ENCODE measurements at places on chromosomes 2 and 18.

DNA sequence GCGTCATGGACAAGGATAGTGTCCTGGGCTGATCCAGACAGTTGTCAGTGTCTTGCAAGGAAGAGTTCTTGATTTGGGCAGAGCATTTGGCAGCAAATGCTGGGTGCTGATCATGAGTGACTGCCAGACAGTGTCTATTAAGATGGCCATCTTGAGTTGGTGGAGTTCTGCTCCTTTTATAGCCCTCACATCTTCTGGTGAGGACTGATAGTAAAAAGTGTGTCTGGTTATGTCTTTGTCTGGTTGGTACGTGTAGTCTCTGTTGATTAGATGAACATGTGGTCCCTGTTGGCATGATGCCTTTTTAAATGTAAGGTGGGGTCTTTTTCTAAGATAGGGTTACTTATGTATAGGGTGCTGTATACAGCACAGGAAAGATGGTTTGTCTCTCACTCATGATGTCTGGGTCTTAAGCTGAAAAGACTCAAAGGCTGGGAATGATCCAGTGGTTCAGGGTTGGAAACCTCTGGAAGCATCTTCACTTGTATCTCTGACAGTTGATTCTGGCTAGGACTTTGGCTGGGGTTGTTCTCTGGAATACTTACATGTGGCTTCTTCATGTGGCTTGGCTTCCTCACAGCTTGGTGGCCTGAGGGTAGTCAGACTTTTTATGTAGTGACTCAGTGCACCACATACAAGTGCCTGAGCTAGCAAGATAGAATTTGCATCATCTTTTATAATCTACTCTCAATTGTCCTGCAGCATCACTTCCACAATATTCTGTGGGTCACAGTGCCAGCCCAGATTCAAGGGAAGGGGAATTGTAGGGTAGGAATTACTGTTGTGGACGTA is 11.8 kb downstream of the MTX2 start:
- H3K27ac ChIP-seq, result no peak overlapping the region
- no peaks in the 10 kb centered on the region for H3K27me3 ChIP-seq
- H3K4me1 ChIP-seq, result no peaks in the 10 kb centered on the region
- no peak for DNase-seq

DNA sequence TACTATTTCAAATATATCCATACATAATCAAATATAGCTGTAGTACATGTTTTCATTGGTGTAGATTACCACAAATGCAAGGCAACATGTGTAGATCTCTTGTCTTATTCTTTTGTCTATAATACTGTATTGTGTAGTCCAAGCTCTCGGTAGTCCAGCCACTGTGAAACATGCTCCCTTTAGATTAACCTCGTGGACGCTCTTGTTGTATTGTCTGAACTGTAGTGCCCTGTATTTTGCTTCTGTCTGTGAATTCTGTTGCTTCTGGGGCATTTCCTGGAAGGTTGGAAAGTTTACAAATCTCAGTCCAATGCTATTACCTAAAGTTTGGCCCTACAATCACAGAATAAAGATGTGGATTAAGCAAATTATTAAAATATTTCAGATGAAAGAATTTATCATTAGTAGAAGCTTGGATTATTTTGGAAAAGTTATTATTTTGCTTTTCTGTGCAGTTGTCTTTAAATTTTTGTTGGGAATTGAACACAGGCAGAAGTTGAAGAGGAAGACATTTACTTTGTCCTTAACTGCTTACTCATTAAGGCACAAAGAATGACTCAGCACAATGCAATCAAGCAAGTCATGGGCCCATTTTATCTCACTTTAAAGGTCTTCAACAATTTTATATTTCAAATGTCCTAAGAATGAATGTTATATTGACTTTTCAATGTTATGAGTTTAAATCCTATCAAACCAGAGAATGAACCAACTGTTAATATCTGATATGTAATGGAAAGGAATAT is 103.4 kb upstream of the CAVIN2 start:
- no peaks in the 10 kb centered on the region for H3K27me3 ChIP-seq
- H3K36me3 ChIP-seq, result no peaks in the 10 kb centered on the region
- H3K4me1 ChIP-seq, result no peaks in the 10 kb centered on the region
- DNase-seq, result no peak
- H3K4me3 ChIP-seq, result no peak overlapping the region
- no peak overlapping the region for H3K27ac ChIP-seq

GRCh38 chr2:217638031-217638430 is 364.8 kb downstream of the TNS1 start:
- no peaks in the 10 kb centered on the region for H3K4me1 ChIP-seq
- H3K36me3 ChIP-seq, result no peaks in the 10 kb centered on the region
- H3K27ac ChIP-seq, result no peak overlapping the region
- no peaks in the 10 kb centered on the region for H3K27me3 ChIP-seq
- no peak for DNase-seq

GRCh38 chr2:141927536-141927935 is 203.3 kb downstream of the LRP1B start:
- H3K36me3 ChIP-seq, result no peaks in the 10 kb centered on the region
- H3K27ac ChIP-seq, result no peak overlapping the region
- DNase-seq, result no peak
- no peak overlapping the region for H3K4me3 ChIP-seq
- H3K27me3 ChIP-seq, result no peaks in the 10 kb centered on the region
- no peaks in the 10 kb centered on the region for H3K4me1 ChIP-seq

DNA sequence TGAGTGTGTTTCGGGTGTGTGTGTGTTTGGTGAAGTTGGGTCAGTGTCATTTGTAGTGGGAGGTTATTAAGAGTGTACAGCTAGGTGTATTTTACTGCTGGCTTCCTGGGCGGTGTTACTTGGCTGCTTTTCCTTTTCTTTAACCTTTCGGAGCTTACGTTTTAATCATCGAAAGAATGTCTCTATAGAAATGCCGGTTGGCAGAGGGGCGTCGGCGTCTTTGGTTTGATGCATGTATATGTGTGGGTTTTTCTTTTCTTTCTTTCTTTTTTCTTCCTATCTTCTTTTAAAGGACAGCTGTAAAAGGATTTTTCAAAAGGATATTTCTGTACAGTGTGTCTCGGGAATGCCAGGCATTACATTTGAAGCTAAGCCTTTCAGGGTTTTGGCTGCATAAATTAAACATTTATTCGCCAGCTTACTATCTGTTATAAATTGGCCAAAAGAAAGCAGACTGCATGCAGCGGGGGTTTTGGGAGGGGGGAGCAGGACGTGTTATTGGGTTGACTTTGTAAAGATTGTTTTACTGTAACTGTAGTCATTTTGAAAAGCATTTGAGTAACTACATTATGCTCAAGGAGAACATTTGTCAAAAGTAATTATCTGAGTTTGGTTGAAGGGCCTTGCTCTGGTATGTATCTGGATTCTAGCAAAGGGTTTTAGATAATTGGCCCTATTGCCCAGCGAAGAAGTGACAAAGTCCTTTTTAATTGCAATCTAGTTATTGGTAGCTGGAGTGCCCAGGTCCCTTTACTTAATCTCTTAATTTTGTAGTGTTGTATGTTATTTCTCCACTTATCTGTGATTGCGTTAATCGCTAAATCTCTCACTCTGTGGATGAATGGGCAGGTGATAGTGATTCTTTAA is 1.6 kb downstream of the ASXL3 start:
- no peak for DNase-seq
- no peaks in the 10 kb centered on the region for H3K4me1 ChIP-seq
- no peaks in the 10 kb centered on the region for H3K36me3 ChIP-seq
- peak overlapping the region; percentile 81 for H3K27ac ChIP-seq
- peak overlapping the region; percentile 68 for H3K4me3 ChIP-seq

DNA sequence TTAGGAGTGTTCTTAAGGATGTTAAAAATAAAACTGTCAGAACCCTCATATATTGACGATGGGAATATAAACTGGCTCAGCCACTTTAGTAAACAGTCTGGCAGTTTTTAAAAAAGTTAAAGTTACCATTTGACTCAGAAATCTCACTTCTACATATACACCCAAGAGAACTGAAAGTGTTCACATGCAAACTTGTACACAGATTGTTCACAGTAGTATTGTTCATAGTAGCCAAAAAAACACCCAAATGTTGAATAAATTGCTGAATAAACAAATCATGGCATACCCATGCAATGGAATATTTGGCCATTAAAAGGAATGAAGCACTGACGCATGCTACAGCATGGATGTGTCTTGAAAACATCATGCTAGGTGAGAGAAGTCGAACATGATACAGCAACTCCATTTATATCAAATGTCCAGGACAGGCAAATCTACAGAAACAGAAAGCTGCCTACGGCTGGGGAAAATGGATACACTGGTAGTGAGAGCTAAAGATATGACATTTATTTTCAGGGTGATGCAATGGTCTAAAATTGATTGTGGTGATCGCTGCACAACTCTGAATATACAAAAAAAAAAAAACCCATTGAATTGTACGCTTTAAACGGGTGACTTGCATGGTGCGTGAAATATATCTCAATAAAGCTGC is 10.1 kb downstream of the RPL31 start:
- H3K27me3 ChIP-seq, result no peaks in the 10 kb centered on the region
- no peak overlapping the region for H3K4me3 ChIP-seq
- H3K4me1 ChIP-seq, result no peaks in the 10 kb centered on the region

- no peaks in the 10 kb centered on the region for H3K36me3 ChIP-seq
- DNase-seq, result no peak
- H3K27me3 ChIP-seq, result no peaks in the 10 kb centered on the region
Observed at GRCh38 chr18:49733896-49734585, 79.3 kb downstream of the ACAA2 start.

- H3K36me3 ChIP-seq, result no peaks in the 10 kb centered on the region
- no peaks in the 10 kb centered on the region for H3K27me3 ChIP-seq
- no peak overlapping the region for H3K27ac ChIP-seq
Observed at GRCh38 chr2:61714210-61714609, 139.7 kb downstream of the FAM161A start.

DNA sequence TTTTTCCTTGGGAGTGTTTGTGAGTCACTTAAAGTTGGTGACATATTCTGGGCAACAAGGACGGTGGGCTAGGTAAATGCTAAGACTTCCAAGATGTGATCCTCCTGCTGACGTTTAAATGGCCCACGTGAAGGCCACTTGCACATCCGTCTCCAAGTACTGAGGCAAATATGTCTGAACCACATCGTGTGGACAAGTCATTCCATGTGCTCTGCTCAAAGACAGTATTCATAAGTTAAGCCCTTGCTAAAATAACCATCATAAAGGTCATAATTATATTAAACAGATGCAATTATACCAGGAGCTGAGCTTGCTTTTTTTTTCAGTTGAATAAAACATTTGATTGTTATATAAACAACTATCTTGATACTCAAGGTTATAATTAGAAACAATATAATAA is 44.8 kb downstream of the SPP2 start:
- H3K27me3 ChIP-seq, result no peaks in the 10 kb centered on the region
- no peaks in the 10 kb centered on the region for H3K36me3 ChIP-seq
- no peak overlapping the region for H3K27ac ChIP-seq
- no peaks in the 10 kb centered on the region for H3K4me1 ChIP-seq

DNA sequence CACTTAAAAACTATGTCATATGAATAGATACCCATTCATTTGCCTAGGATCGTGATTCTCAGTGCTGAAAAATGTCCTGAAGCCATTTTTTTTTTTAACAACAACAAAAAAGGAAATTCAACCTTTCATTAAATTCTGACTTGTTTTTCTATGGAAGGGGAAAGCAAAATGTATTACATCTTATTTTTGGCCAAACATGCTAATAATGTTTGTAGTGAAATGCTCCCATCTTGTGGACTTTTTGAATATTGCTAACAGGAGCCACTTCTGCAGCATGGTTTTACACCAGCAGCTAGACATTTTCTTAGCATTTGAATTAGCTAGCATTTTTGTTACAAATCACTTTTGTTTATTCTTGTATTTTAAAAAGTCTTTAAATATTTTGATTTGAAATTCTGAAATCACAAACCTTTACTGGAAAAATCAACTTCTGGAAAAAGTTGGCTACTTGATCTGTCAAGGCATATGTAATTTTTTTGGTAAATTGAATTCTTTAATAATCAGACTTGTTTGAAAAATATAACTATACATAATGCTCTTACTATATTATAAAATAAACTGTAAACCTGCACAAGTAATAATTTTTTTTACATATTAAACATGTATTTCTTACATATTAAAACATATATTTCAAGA is 75.8 kb downstream of the KIDINS220 start:
- no peak for DNase-seq
- no peaks in the 10 kb centered on the region for H3K27me3 ChIP-seq
- H3K27ac ChIP-seq, result no peak overlapping the region
- H3K4me3 ChIP-seq, result no peak overlapping the region
- H3K36me3 ChIP-seq, result no peaks in the 10 kb centered on the region

DNA sequence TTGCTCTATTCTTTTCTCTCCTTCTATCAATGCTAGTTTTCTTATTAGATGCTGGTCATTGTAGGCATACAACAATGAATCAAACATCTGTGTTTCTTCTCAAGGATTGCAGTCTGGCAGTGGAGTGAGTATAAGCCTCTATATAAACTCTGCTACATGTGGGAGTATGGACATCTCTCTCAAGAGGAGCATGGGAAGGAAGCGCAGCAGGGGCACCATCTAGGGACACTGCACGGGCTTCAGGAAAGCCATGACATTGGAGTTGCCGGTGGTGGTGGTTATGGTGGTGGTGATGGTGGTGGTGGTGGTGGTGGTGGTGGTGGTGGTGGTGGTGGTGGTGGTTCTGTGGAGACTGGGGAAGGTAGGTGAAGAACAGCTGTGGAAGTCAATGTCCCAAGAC is 462.6 kb downstream of the RNF144A start:
- no peak for DNase-seq
- H3K27me3 ChIP-seq, result no peaks in the 10 kb centered on the region
- H3K4me1 ChIP-seq, result no peaks in the 10 kb centered on the region
- H3K36me3 ChIP-seq, result no peaks in the 10 kb centered on the region

GRCh38 chr2:105768961-105769452 is 24.3 kb downstream of the NCK2 start:
- no peak for DNase-seq
- H3K27me3 ChIP-seq, result no peaks in the 10 kb centered on the region
- peaks cover 5% of the 10 kb centered on the region for H3K4me1 ChIP-seq
- no peaks in the 10 kb centered on the region for H3K36me3 ChIP-seq
- no peak overlapping the region for H3K4me3 ChIP-seq

- no peak overlapping the region for H3K4me3 ChIP-seq
- H3K36me3 ChIP-seq, result no peaks in the 10 kb centered on the region
- no peaks in the 10 kb centered on the region for H3K4me1 ChIP-seq
- H3K27me3 ChIP-seq, result no peaks in the 10 kb centered on the region
- DNase-seq, result no peak
Observed at GRCh38 chr2:203484266-203485112, 50.6 kb downstream of the RAPH1 start.

All from breast epithelium (tissue), 4 donors.